ENCODE measurements at places on chromosomes 3 and 15.

- no peak for DNase-seq
These were observed 31.8 kb upstream of the HHATL start for GRCh38 chr3:42734263-42734860.

GRCh38 chr3:184594371-184595001, 32.9 kb downstream of the EPHB3 start:
- DNase-seq, result no peak

- peak; percentile 55 for DNase-seq
These were observed 164.5 kb downstream of the XXYLT1 start for GRCh38 chr3:195106418-195106906.

- no peak for DNase-seq
These were observed 114.4 kb downstream of the CHSY1 start for GRCh38 chr15:101137312-101137940.

DNA sequence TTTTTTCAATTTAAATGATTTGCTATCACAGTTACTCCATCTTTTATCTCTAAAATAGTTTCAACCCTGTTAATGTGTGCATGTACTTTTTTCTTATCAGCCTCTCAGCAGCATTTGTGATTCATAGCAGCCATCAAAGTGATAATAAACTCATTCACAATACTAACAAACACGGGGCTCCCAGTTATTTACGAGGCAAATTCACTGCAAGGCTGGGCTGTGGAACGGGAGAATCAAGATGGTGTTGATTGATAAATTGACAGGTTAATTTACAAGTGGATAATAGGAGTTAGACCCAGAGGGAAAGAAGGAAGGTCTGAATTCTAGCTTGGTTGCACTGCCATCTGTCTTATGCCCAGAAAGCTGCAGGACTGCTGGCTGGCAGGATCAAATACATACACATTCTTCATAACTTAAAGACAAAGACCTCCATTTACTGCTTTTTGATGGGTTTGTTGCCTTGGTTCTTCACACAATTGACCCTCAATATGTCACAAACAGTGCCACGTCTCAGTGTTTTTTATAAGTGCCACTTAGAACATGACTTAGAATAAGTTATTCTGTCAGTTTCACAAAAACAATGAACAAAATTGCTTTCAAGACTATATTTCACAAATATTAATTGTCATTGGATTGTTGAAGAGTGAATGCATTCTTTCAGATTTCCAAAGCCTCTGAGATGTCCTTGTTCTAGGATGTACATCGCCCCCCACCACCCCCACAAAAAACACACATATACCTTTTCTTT, 562.8 kb downstream of the NR2F2 start:
- DNase-seq, result peak; percentile 86

DNA sequence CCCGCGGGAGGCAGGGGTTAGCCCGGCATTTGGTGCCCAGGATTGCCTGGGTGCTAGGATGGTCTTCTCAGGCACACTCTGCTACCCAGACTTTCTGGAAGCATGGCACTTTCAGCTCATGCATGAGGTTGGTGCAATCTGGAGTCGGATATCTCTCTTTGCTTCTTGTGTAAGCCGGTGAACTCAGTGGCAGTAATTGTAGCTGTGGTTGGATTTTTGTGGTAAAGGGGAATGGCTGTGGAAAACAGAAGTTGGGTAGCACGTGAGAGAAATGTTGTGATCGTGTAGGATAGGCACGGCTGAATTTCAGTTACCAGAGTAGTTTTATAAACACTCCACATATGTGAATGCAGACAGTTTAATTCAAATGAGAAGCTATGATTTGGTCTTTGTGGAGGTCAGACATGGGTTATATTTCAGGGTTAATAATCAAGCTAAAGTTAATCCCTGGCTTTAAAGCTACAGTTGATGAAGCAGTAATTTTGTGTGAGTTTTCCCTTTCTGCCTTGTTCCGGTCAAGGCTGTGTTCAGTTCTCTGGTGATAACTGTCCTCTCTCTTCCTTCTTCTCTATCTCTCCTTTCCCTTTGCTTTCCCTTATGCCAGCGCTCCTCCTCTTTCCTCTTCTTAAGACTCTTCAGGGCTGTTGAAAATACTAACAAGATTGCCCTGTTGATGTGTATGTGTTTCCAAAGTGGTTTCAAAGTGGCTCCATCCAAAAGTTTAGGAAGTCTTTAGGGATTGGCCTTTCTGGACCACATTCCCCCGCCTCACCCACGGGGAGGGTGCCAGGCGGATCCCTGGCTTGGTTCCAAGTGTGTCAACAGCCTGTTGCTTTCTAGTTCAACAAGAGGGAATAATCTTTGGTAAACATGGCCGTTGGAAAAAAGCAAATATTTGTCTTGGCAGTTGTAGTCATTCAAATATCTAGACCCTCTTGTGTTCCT, 404.6 kb upstream of the C2CD4B start:
- peak; percentile 82 for DNase-seq

- peak; percentile 95 for DNase-seq
These were observed 252 bp upstream of the ARMC8 start for GRCh38 chr3:138186803-138187295.

DNA sequence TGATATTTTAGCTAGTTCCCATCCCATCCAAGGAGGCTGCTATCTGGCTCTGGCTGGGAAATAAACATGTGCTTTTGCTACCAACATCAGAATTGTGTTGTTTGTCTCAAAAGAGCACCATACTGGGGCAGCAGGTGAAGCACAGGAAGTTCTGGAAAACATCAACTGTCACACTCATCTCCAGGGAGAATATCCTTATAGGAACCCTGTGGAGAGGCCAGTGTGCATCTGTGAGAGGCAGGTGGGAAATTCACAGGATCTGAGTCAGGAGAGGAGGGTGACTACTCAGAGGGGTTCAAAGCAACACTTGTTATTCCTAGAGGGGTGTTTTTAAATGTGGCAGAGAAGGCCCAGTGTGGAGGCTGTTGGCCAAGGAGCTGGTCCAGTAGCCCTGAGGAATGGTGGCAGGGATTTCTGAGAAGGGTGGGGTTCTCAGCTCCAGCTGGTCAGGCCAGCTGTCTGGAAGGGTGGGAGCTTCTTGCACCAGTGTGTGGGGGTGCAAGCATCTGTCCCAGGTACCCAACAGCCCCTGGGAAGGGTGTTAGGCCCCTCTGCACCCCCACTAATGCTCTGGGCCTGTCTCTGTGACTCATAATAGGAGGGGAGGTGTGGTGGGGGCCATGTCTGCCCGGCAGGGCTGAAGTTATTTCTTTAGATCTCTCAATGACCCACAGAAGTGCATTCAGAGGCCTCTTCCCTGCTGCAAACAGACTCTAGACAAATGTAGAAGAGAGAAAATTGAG, 28.7 kb downstream of the RPSA start:
- DNase-seq, result peak; percentile 70

GRCh38 chr15:69576035-69576526, 123.5 kb downstream of the RPLP1 start:
- peak; percentile 54 for DNase-seq

- DNase-seq, result no peak
These were observed 43.6 kb downstream of the SENP2 start for GRCh38 chr3:185629554-185630181.

DNA sequence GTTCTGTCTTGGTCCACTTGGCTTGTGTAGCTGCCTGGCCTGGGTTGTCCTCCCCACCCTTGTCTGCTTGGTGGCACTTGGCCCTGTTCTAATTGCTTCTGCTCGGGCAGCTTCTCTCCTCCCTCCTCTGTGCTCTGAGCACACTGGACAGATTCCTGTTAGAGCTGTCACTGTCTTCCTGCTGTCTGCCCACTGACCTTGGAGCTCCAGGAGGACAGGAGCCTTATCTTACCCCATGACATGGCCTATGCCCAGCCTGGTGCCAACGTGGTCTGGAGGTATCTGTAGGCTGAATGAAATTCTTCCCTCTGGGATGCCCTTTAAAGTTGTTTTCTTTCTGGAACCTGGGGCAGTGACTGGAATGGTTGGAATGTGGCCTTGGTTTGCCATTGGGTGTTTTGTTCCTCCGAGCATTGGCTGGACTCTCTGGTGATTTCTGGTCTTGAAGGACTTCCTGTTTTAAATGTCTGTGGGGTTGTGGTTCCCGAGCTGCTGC, 94.1 kb downstream of the FAM43A start:
- no peak for DNase-seq

GRCh38 chr15:32861174-32861573, 143.4 kb downstream of the GREM1 start:
- DNase-seq, result no peak

- DNase-seq, result no peak
These were observed 10.0 kb downstream of the WWTR1 start for GRCh38 chr3:149647812-149648211.

GRCh38 chr3:71064956-71065763, 518.4 kb downstream of the FOXP1 start:
- DNase-seq, result peak; percentile 76

DNA sequence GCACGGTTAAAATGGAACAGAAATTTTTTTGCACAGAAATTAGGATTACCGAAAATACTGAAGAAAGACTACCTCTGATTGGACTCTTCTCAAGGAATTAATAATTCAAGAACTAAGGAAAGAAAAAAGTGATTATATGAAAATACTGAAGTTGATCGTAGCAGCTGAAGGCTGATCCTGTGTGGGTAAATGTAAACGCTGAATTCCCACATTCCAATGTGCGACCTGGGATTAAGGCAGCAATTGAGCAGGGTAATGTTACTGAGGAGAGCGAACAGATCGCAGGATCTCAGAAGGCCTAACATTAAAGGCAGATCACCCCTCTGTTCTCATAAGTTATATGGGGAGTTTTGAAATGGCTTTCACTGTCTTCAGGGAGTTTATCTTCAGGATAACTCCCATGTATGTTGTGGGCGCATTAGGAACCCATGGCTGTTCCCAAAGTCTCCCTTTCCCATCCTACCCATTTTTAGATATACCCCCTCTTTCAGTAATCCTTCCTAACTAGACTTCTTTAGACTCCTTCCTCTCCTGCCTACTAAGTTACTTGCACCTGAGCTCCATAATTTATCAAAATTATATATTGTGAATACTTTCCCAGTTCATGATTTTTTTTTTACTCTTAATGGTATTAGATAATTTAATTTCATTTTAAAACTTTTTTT, 1.0 kb upstream of the UBL7 start:
- no peak for DNase-seq

DNA sequence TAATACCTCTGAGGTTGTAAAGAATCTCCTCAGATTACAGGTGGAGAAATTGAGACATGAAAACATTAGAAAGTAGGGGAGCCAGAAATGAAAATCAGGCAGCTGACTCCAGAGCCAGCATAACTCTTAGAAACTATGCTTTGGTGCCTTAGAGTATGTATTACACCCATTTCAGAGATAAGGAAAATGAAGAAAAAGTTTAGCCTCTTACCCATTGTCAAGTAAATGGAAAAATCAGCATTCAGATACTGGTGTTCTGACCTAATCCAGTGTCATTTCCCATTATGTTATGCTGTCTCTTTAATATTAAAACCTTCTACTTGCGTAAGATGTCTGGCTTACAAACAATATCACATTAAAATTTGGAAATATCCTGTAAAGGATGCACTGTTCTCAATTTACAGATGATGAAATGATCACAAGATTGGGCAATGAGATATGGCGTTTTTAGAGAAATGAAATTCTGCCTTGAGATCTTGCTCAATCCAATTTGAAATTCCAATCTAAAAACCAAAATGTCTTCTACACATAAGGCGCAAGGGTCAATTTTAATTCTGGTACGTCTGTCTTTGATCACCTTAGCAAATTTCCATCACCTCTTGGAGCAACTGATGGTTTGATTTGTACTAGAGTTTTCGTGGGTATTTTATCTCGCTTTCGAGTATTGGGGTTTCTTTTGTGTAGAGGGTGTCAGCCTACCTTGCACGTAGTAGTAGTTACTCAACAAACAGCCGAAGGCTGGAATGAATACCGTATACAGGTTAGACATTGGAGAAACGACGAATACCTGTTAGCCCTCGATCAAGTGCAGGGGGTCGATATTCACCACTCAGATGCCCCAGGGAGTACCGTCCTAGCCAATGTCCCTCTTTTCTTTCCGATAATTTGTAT, 902 bp upstream of the ZCWPW2 start:
- peak; percentile 54 for DNase-seq

DNA sequence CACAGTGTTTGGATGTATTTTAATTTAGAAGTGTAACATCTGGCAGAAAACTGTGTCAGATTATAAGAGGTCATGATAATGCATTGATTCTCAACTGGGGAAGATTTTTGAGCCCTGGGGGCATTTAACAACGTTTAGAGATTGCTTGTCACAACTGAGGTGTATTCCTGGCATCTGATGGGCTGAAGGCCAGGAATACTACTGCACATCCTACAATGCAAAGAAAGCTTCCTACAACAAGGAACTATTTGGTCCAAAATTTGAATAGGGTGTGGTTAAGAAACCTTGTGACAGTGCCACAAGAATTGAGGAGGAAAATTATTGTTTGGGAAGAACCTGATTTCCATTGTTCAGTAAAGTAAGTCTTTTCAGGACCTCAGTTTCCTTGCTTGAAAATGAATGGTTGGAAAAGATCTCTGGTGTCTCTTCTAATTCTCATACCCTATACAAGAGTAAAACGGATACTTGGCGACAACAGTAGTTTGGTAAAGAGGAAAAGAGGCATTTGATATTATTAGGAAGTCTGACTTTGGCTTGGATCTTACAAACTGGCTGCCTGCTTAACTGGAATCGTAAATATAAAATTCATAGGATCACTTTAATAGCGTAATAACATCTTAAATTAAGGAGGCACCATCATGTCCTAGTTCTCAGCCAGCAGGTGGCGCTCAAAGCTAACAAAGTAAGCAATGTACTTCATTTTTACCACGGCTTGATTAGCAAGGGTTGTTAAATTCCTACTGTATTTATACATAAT, 4.3 kb downstream of the DAZL start:
- DNase-seq, result peak; percentile 16

- no peak for DNase-seq
These were observed 159.8 kb downstream of the MBNL1 start for GRCh38 chr3:152428577-152428976.

GRCh38 chr3:53074366-53074696, 28.5 kb upstream of the SFMBT1 start:
- no peak for DNase-seq

DNA sequence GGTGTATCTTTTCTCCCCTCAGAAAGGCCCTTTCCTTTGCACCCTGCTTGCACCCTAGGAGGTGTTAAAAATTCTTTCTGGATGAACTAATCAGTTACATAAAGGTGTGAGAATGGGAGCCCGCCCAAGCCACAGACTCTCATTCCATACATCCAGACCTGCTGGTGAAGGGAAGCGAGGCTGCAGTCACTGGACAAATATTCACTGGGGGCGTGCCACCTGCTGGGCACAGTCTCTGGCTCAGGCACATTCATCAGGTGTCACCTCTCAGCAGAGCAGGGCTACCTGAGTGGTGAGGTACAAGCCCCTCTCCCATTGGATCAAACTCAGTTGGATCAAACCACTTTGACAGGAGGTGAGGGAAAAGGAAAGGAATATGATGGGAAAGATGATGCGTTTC, 52.0 kb downstream of the NTRK3 start:
- no peak for DNase-seq

GRCh38 chr3:52006017-52006819, 10.5 kb upstream of the RPL29 start:
- no peak for DNase-seq

DNA sequence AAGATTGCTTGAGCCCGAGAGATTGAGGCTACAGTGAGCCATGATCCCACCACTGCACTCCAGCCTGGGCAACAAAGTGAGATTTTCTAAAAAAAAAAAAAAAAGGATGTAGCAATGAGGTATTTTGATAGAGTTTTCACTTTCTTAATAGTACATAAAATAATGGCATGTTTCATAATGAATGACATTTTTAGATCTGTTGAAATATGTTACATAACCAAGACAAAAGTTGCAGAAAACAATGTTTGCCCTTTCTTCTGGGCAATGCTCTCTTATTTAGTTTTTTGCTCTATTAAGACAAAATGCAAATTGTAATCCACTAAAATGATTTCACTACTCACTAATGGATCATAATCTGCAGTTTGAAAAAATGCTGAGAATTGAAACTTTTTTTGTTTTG, 4.4 kb upstream of the MAPK6 start:
- no peak for DNase-seq

GRCh38 chr3:147945968-147946519, 536.9 kb downstream of the ZIC1 start:
- DNase-seq, result no peak

Measured in NCI-H1417 (cell line).